ENCODE measurements at places on chromosomes 3 and 15.
A peak's percentile ranks its signal among the peaks of the same experiment; 100 is the strongest.

- DNase-seq, result no peak
These were observed 30.1 kb downstream of the FOXL2 start for GRCh38 chr3:138916824-138917223.

DNA sequence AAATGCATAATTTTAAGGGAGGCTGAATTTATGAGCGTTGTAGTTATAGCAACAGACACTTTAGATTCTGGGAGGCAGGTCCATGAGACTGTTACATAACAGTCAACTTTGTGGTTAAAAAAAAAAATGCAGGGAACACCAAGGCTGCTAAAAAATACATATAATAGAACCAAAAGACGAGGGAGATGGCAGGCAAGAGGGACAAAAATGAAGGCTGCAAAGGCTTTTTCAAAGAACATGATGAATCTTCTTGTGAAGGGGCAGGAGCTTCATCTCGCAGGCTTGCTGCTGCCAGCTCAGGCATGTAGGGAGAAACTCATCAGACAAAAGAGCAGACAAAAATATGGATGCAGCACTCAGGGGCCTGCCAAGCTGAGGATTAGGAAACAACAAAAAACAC lies 243.9 kb downstream of the SHQ1 start:
- DNase-seq, result no peak

GRCh38 chr3:155442072-155442471 lies 148.6 kb upstream of the STRIT1 start:
- DNase-seq, result no peak

GRCh38 chr3:94162700-94163099 lies 99.8 kb downstream of the NSUN3 start:
- peak; percentile 53 for DNase-seq

DNA sequence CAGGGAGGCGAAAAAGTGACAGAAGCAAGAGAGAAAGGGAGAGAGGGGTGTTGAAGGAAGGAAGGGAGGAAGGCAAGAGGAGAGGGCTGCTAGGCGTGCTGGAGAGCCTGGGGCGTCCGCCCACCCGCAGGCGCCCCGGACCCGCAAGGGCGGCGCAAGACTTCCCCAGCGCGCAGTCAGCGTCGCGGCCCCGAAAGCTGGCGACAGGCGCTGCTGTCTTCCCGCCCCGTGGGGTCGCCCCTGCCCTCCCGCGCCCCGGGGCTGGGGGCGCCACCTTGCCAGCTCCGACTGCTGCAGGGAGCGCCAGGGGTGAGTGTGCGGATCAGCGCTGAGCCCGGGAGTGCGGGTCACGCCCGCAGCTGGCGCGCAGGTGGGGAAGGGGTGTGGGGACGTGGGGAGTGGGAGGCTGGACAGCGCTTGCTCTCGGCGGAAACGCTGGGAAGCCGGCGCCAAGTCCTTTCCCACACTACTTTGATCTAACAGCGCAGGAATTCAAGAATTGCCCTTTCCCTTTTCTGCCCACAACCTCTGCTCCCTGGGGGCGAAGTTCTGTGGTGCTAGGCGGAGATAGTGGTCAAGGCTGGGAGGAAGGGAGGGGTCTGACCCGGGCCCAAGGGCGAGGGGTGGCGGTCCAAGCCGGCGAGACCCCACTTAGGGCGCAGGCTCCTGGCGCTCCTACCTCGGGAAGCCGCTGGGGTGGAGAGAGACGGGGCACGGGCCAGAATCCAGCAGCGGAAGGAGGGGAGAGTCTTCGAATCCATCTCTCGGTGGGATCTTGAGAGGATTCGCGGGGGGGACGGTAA lies 266.1 kb downstream of the CGGBP1 start:
- DNase-seq, result no peak

DNA sequence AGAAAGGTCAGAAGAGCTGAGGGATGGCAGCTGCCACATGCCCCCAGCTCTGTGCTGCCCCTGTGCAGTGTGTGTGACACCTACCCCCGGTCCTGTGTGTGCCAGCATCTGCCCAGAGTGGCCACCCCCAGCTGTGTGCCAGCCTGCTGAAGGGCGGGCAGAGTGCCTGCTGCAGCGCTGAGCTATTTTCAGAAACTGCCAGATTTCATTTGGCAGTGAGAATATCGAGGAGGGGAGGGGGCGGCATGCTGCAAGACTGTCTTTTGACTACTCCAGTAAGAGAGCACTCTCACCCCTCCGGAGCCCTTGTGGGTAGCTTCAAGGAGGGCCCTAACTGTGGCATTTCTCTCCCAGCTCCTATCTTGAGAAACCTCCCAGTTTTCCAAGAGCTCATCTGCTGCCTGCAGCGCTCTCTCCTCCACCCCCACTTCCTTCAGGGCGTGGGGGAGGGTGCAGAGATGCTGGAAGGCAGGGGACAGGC lies 25.2 kb upstream of the DOCK3 start:
- no peak for DNase-seq

- DNase-seq, result no peak
These were observed 90.2 kb upstream of the SNTN start for GRCh38 chr3:63562323-63562722.

- DNase-seq, result no peak
These were observed 8.9 kb upstream of the CSPG4 start for GRCh38 chr15:75721480-75721922.

- no peak for DNase-seq
These were observed 12.4 kb downstream of the USP4 start for GRCh38 chr3:49327485-49327884.

DNA sequence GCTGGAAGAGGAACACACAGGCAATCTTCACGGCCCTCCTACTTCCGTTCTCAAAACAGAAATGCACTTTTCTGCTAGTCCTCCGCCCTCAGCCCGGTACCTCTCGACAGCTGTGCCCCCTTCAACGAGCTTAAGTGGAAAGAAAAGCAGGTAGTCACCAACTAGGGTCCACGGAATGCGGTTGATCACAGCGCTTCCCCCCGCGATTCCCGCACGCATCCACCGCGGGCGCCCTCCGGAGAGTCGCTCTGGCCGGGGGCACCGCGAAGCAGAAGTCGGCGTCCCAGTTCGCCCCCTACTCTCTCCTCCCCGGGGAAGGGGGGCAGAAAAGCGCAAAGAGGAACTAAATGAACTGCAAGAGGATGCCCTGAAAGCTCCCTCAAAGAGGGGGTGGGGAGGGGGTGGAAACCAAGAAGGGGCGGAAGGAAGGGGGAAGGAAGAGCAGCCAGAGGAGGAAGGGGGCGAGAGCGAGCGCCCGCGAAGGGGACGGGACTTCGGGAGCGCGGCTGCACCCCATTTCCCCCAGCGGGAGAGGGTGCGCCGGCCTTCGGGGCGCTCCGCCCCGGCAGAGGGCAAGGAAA lies 738 bp downstream of the ACAP2 start:
- DNase-seq, result peak; percentile 3

GRCh38 chr3:194606941-194607340 lies 26.3 kb downstream of the TMEM44 start:
- no peak for DNase-seq

DNA sequence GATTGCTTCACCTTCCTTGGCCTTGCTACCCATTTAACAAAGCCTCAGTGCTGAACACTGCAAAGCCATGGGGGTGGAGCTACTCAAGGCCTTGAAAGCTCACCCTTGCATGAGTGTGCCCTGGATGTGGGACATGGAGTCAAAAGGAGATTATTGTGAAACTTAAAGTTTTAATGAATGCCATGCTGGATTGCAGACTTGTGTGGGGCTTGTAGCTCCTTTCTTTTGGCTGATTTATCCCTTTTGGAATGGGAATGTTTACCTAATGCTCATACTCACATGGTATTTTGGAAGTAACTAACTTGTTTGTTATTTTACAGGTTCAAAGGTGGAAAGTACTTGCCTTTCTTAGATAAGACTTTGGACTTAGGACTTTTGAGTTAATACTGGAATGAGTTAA lies 538.5 kb upstream of the NECTIN3 start:
- DNase-seq, result no peak

DNA sequence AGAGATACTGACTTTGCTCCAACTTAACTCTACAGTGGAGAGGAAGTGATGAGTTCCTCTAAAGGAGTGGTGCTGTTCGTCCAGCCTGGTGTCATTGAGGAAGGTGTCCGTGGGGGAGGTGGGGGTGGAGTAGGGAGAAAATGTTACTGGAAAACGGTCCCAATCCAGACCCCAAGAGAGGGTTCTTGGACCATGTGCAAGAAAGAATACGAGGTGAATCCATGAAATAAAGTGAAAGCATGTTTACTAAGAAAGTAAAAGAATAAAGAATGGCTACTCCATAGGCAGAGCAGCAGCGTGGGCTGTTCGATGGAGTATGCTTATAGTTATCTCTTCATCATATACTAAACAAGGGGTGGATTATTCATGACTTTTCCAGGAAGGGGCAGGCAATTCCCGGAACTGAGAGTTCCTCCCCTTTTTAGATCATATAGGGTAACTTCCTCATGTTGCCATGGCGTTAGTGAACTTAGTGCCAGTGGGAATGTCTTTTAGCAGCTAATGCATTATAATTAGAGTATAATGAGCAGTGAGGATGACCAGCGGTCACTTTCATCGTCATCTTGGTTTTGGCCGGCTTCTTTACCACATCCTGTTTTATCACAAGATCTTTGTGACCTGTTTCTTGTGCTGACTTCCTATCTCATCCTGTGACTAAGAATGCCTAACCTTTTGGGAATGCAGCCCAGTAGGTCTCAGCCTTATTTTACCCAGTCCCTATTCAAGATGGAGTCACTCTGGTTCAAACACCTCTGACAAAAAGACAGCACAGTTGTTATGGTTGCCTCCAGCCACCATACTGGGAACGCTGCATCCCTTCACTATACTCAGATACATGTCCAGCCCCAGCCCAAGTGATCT lies 38.6 kb downstream of the CLEC3B start:
- DNase-seq, result peak; percentile 45

DNA sequence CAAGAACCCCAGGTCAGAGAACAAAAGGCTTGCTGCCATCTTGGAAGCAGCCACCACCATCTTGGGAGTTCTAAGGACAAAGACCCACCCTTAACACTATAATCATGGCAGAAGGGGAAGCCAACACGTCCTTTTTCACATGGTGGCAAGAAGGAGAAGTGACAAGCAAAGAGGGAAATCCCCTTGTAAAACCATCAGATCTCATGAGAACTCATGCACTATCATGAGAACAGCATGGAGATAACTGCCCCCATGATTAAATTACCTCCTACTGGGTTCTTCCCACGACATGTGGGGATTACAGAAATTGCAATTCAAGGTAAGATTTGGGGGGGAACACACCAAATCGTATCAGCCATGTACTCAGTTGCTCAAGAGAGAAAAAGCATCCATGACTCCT lies 21.1 kb upstream of the GBE1 start:
- DNase-seq, result no peak

GRCh38 chr15:41780266-41780665 lies 6.0 kb downstream of the MAPKBP1 start:
- DNase-seq, result no peak

GRCh38 chr3:55721716-55722484 lies 234.8 kb upstream of the WNT5A start:
- no peak for DNase-seq

GRCh38 chr3:101966226-101966625 lies 116.9 kb downstream of the NFKBIZ start:
- no peak for DNase-seq

DNA sequence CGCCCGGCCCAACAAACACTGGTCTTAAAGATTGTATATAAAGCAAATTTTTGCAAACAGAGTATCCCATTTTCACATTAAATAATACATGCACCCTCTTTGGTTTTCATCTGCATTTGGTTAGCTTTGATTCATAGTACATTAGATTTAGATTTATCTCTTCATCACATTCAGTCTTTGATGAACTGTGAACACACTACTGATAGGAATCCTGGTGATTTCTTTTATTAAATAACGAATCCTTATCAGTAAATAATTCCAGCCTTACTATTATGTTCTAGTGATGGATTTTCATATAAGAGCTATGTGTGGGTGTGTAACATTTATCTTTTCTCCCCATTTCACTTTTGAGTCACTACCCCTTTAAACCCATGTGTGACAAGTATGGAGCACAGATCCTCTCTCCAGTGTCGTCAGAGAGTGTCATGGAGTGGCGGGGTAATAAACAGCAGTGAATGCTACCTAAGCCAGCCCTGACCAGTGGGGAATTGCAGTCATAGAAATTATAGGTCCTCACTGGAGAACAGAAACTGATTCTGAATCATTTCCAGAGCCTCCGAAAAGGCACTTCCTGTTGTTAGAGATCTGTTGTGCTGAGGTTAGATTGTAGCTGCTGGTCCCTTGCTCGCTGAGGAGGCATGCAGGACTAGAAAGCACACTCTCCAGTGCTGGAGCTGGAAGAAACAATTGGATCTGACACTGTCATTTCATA lies 22.0 kb downstream of the SLC7A14 start:
- DNase-seq, result no peak

DNA sequence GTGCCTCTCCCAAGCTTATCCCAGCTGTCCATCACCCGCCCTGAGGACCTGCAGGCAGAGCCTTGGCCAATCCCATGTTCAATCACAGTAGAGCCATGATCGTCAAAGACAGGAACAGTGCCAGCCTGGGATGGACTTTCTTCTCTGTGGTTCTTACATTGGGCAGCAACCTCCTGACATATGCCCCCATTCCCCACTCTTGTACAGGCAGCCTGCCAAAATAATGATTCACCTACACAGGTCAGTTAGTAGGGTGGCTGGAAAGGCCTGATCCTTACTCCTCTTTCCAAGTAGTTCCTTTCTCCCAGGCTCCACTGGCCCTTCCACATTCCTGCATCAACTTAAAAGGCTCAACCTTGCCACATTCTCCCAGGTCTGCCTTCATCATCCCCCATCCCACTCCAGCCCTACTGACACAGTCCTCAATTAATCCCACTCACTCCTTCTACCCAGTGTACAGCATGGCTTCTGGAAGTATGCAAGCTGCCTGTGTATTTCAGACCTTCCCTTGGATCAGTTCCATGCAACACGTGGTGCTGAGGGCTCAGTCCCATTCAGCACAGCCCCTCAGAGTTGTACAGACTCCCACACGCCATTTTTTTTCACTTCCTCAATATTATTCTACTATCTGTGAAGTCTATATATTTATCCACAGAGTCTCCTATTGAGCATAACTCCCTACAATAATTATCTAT lies 189.8 kb downstream of the NTRK3 start:
- no peak for DNase-seq

GRCh38 chr15:94041746-94042145 lies 189.6 kb upstream of the MCTP2 start:
- no peak for DNase-seq

GRCh38 chr3:166274351-166275023 lies 437.3 kb upstream of the BCHE start:
- peak; percentile 17 for DNase-seq

GRCh38 chr15:40061212-40061901 lies 22.4 kb upstream of the SRP14 start:
- DNase-seq, result no peak

DNA sequence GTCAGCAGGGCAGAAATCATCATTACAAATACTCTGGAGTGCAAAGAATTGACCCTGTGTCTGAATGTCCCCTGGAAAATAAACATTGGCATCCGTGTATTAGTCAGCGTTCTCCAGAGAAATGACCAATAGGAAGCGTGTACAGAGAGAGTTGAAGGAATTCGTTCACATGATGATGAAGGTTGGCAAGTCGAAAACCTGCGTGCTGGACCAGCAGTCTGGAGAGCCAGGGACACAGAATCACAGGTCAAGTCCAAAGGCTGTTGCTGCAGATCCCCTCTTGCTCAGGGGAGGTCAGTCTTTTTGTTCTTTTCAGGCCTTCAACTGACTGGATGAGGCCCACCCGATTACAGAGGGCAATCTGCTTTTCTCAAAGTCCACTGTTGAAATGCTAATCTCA lies 16.6 kb downstream of the GP9 start:
- DNase-seq, result no peak

GRCh38 chr3:111926266-111926676 lies 52.6 kb upstream of the ABHD10 start:
- no peak for DNase-seq

GRCh38 chr15:45200001-45200798 lies 12.4 kb upstream of the SHF start:
- peak; percentile 96 for DNase-seq
